Placental pericyte (primary cell): ENCODE measurements at places on chromosomes 7 and 10. TPM values are rescaled to one million over a fixed set of nuclear protein-coding genes. Genes with fewer than 3 reads are reported as not detected.

The STAG3 gene
- 0.44 and 1.1 TPM in 2 replicates for total RNA-seq

The IQUB gene
- total RNA-seq, result 0.57 and 0.66 TPM in 2 replicates

The SLIT1 gene
- total RNA-seq, result 0.14 TPM in 1 of 2 replicates, not detected in the other

The TFPI2 gene
- total RNA-seq, result 650 and 1,118 TPM in 2 replicates

The MINDY4 gene
- total RNA-seq, result 6.6 and 18.3 TPM in 2 replicates

The POLR2J gene
- 17.9 and 25.2 TPM in 2 replicates for total RNA-seq

The CLCN1 gene
- total RNA-seq, result not detected in 2 replicates

The GLCCI1 gene
- total RNA-seq, result 3.6 and 10.3 TPM in 2 replicates

The HTR5A gene
- not detected in 2 replicates for total RNA-seq

The CLDN15 gene
- 3.6 and 5.9 TPM in 2 replicates for total RNA-seq

The AKR1C4 gene
- not detected in 2 replicates for total RNA-seq

The ITIH5 gene
- under 0.01 TPM in 1 of 2 replicates, not detected in the other for total RNA-seq

The GPR26 gene
- total RNA-seq, result not detected in 2 replicates

The DNAJC12 gene
- total RNA-seq, result 0.29 and 0.44 TPM in 2 replicates

The AOAH gene
- total RNA-seq, result not detected in 2 replicates

The ELOVL3 gene
- 0.66 and 0.72 TPM in 2 replicates for total RNA-seq

The CRPPA gene
- 1.3 and 2.9 TPM in 2 replicates for total RNA-seq

The LRRC27 gene
- total RNA-seq, result 8.7 and 15.3 TPM in 2 replicates

The IGFBP3 gene
- total RNA-seq, result 13.5 and 1,012 TPM in 2 replicates

The AZGP1 gene
- not detected in 2 replicates for total RNA-seq
